ENCODE measurements at places on chromosomes 4 and X.

DNA sequence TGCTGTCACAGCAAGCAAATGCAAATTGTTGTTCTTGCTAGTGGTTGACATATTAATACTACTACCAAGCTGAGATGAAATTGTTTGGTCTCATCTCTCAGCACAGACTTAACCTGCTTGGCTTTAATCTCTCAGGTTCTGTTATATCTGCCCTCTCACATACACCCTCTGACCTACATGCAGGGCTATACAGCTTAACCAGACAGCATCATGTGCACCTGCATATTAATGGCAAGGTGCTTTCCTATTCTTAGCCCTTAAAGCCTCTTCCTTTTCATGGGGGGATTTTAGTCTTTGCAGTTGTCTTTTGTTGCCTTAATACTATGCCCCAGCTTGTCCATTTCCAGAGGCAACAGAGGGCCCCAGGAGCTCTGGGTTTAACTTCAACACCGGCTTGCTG lies 114.5 kb downstream of the NR3C2 start:
- no peaks in the 10 kb centered on the region for H3K4me1 ChIP-seq
- no peaks in the 10 kb centered on the region for H3K36me3 ChIP-seq
- H3K4me3 ChIP-seq: no peak overlapping the region
- H3K27me3 ChIP-seq: no peaks in the 10 kb centered on the region
- no peak for DNase-seq

- no peak for DNase-seq
- peaks cover 30% of the 10 kb centered on the region for H3K4me1 ChIP-seq
- no peak overlapping the region for H3K27ac ChIP-seq
- no peaks in the 10 kb centered on the region for H3K27me3 ChIP-seq
- H3K4me3 ChIP-seq: no peak overlapping the region
Measured at GRCh38 chr4:78660559-78660958, 109.0 kb downstream of the ANXA3 start.

DNA sequence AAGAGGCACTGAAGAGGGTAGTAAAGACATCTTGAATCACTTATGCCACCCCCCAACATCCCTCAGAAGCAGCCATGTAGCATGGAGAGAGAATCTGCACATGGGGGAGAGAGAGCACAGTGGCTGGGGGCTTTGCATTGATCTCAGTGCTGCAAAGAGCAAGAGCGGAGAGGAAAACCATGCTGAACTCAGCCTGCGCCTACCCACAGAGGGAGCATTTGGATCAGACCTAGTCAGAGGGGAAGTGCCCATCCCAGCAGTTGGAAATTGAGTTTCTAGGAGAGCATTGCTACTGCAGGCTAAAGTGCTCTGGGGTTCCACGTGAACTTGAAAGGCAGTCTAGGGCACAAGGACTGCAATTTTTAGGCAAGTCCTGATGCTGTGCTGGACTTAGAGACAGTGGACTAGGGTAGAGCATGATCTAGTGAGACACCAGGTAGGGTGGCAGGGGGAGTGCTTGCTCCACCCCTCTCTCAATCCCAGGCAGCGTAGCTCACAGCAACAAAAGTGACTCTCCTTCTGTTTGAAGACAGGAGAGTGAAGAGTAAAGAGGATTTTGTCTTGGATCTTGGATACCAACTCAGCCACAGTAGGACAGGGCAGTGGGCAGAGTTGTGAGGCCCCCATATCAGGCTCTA lies 9.0 kb upstream of the PROM1 start:
- no peaks in the 10 kb centered on the region for H3K36me3 ChIP-seq
- no peak overlapping the region for H3K4me3 ChIP-seq
- no peak overlapping the region for H3K27ac ChIP-seq
- no peaks in the 10 kb centered on the region for H3K4me1 ChIP-seq
- no peaks in the 10 kb centered on the region for H3K27me3 ChIP-seq

- H3K27me3 ChIP-seq: no peaks in the 10 kb centered on the region
- no peak overlapping the region for H3K4me3 ChIP-seq
- no peak overlapping the region for H3K27ac ChIP-seq
- H3K4me1 ChIP-seq: no peaks in the 10 kb centered on the region
- H3K36me3 ChIP-seq: no peaks in the 10 kb centered on the region
- DNase-seq: no peak
Measured at GRCh38 chr4:144658903-144659302, 12.9 kb downstream of the HHIP start.

DNA sequence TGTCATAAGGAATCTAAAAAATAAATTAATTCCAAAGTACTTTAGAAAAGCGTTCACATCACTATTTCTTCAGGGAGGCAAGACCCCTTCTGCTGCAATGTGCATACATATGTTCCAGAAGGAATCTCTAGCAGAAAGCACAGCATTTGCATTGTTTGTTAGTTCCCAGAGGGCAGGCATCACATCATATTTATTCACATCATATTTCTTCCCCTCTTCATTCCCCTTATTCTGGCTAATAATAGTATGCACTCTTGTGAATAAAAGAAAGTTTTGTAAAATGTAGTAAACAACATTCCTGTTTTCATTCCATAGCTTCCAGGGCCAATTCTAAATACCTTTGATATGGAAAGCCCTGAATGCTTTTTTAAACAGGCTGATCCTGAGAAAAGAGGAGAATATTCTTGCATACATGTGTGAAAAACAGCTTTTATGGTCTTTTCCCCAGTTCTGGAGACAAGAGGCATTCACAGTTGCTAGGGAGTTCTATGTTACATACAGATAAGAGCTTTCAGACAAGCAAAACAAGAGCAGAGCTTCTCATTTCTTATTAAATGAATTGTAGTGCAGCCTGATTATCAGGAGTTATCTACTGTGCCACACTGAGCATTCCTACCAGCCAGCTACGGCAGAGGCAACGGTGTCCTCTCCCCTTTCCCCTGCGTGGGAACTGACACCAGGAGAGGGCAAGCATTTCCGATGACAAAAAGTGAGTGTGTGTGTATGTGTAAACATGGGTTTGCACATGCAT lies 15.2 kb downstream of the GATB start:
- H3K4me3 ChIP-seq: no peak overlapping the region
- no peak for DNase-seq
- H3K4me1 ChIP-seq: peaks cover 13% of the 10 kb centered on the region
- H3K27me3 ChIP-seq: no peaks in the 10 kb centered on the region

DNA sequence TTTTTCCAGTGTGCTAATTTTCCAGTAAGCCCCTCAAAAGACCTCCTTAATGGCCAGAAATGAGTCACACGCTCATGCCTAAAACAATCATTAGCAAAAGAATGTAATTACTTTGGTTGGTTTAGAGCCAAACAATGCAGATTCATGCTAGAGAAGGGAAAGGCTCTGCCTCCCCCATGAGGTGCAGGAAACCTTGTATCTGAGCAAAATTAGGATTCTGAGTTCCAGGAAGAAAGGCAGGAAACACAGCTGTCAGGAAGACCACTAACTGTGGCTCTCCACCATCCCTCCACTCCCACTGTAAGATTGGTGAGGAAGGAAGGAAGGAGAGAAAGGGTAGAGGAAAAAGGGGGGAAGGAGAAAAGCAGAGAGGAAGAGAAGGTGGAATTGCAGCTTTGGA lies 104.9 kb upstream of the DHX15 start:
- no peak for DNase-seq
- no peak overlapping the region for H3K27ac ChIP-seq
- H3K4me1 ChIP-seq: no peaks in the 10 kb centered on the region
- H3K4me3 ChIP-seq: no peak overlapping the region
- H3K36me3 ChIP-seq: no peaks in the 10 kb centered on the region

DNA sequence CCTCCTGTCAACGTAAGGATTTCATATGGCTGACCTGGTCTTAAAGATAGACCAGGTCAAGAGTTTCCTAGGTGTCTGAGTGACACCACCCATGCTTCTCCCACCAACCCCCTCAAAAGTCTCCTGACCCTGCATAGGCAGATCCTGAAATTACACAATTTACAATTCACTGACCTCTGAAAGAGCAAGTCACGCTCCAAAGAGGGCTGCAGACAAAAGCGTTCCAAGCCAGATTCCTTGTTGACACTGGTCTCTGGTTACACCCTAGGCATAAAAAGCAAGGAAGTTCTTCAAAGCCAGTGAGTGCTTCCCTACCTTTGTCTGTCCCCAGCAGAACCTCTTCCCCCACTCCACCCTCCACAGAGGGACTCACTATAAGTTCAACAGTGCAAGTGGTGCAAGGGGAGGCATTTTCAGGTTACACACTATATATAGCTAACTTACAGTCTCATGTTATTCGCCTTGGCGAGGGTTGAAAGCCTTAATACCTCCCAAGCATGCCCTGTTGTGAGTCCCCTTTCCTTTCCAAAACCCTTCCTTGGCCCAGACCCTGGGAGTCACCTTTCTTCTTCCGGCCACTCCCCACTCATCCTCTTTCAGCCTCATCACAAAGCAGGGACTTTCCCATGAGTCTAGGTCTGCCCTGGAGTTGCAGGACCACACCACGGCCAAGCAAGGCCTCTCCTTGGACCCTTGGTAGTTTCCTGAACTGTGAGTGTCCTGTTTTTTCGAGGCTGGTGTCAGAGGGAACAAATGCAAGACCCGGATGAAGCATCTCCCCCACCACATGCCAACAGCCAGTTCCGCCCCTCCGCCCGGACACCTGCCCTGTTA lies 58.0 kb upstream of the KLF3 start:
- no peak overlapping the region for H3K4me3 ChIP-seq
- no peak overlapping the region for H3K27ac ChIP-seq
- H3K36me3 ChIP-seq: no peaks in the 10 kb centered on the region
- peaks cover 5% of the 10 kb centered on the region for H3K4me1 ChIP-seq

- no peaks in the 10 kb centered on the region for H3K36me3 ChIP-seq
- no peak overlapping the region for H3K27ac ChIP-seq
- DNase-seq: no peak
- no peak overlapping the region for H3K4me3 ChIP-seq
Measured at GRCh38 chr4:123452616-123453015, 56.0 kb downstream of the SPRY1 start.
